CD4-positive, alpha-beta T cell treated with Interleukin-12 subunit alpha and Interleukin-12 subunit beta, for 1 hour (primary cell): ENCODE measurements at places on chromosomes 4 and X.

DNA sequence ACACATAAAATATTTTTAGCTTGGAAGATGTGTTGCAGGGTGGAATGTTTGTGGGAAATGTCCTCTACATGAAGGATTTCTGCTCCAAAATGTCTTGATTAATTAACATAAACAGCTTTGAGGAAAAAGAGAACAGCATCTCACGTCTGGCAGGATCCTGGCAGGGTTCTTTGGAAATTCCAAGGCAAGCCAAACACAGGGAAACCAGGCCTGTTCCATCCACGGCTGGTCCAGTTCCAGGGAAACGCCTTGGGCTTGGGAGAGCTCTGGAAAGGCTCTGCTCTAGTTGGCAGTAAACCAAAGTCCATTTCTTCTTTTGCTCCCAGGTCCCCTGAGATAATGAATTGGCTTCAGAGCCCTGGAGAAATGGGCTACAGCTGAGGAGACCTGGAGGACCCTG lies 42.4 kb upstream of the GAB1 start:
- no peak for DNase-seq

- no peak for DNase-seq
Measured at GRCh38 chr4:185219551-185220344, 10.3 kb downstream of the SNX25 start.

DNA sequence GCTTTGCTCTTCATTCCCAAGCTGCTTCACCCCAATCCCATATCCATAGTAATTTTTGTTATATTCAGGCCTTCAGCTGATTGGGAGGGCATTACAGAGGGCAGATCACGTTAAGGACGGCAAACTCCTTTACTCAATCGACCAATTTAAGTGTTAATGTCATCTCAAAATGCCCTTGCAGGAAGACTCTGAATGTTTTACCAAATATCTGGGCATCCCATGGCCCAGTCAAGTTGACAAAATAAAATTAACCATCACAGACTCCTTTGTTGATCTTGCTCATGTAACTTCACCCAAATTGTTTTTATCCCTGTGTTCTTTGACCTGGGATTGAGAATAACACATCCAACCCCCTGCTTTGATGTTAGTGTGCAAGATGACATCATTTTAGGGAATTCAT lies 1018.3 kb upstream of the LCORL start:
- no peak for DNase-seq

DNA sequence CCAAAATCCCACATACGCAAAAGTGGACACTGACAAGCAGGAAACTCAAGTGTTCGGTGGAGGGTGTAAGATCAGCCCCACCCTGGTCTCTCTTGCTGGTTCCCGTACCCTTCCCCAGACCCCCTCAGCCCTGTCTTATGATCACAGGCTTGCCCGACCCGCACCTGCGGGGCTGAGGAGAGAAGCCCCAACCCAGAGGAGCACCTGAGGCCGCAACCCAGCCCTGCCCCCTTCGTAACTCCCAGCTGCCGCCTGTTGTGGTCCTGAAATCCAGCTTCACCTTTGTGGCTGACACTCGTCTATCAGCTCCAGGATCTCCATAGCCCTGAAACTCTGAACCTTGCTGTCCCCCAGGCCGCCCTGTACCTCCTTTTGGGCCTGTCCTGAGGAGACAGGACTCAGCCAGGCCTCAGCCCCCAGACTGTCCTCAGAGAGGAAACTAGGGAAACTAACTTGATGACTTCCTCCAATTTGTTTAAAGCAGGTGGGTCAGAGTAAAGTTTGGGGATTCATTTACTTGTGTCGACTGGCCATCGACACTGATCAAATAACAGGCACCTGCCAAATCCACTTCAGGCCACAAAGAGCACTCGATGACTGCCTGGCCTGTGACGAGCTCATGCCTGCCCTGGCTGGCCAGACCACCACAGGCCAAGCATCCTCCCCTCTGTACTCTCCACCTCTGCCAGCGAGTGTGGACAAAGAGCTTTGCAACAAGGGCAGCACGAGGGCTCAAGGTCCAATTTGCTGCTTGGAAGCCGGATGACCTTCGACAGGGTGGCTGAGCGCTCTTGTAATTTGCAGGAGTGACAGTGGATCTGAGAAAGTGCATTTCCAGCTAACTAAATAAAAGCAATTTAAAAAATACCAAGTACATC lies 19.3 kb downstream of the DCTD start:
- DNase-seq = no peak

DNA sequence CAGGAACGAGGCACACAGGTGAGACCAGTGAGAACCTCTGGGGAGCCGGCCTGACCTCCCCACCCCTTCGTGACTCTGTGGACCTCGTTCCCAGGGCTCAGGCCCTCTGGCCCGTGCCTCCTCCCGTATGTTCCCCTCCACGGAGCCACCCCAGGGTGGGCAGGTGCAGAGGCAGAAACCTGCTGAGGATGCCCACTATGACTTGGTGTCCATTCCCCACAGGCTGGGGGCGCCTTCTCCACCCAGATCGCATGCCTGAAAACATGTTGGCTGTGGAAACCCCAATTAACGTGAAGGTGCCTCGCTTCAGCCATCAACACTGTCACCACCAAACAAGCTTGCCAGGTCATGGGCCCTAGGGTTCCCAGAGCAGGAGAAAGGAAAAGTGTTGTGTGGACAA lies 27.0 kb downstream of the BLOC1S4 start:
- no peak for DNase-seq

DNA sequence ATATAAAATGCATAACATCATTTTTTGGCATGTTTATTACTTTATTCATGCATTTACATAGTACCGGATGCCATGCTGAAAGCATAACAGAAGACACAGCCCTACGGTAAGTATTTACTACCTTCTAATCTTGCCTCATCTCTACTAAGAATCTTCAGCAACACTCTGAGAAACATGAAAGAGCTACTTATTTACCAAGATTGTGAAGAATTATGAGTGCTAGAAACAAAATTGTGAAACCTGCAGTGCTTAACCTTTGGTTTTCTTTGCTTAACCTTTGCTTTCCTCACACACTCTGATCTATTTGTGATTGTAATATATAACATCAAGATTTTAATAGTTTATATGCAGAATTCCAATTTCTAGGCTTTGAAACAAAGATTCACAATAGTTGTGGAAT lies 7.4 kb downstream of the ANTXR2 start:
- no peak for DNase-seq

DNA sequence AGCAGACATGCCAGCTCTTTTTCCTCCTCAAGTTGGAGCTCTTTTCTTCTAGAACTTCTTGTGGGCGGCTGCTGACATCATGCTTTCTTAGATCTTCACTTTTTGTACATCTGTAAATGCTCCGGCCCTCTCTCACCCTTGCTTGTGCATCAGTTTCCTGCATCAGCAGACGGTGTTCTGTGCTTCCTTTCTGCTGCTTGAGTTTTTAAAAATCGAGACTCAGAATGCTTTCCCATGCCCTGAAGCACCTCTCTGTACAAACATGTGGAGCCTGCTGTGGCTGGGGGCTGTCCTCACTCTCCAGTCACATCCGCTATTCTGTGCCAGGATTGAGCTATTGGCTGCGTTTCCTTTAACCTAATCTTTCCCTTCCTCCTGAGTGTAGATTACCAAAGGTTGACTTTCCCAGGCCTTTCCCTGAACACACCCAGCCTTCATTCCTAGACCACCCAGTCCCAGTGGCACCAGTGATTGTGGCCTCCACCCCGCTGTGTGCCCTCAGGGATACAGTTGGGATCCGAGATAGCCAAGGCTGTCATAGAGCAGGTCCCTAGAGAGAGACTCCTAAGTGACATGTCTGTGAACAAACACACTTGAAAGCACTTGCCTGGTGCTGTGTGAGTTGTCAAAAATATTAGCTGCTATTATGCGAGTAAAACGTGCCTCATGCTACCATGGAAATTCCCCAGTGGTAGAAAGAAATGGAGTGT lies 41.9 kb downstream of the TNIP2 start:
- DNase-seq = peak; percentile 37

DNA sequence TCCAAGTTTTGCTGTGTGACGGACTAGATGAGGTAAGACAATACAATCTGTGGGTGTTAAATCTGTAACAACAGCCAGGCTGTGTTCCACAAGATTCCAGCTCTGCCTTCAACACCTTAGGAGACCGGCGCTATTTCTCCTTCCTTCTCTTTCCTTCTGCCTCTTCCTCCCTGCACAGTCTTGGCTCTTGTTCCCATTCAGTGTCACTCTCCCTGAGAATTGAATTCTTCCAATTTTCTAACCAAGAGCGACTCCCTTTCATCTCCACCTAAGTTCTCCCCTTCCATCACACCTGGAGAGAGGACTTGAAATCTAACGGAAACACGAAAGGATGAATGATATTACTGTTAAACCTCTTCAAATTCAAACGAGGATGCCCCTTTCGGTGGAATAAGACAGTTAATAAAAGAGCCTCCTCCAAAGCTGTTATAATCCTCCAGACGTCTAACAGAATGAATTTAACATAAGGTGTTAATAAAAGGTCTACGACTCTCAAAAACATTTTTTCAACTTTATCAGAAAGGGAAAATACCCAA lies 2.7 kb downstream of the EPHA5 start:
- no peak for DNase-seq

GRCh38 chr4:55397126-55397436 lies 1.3 kb downstream of the TMEM165 start:
- DNase-seq = no peak

DNA sequence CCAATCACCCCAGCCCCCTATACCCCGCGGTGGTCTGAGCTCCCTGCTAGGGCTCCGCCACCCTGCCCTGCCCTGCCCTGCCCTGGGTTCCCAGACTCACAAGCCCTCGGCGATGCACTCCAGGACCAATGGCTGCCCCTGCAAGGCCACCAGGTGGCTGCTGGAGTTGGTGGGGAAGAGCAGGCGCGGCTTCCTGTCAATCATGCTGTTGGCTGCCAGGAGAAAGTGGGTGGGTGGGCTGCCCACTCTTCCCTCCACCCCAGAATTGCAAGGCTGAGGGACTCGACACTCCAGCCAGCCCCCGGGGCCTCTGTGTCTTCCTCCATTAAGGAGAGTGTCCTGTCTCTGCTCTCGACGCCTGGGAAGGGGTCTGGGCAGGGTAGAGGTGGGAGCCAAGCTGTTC lies 15.7 kb downstream of the L1CAM start:
- DNase-seq = no peak

DNA sequence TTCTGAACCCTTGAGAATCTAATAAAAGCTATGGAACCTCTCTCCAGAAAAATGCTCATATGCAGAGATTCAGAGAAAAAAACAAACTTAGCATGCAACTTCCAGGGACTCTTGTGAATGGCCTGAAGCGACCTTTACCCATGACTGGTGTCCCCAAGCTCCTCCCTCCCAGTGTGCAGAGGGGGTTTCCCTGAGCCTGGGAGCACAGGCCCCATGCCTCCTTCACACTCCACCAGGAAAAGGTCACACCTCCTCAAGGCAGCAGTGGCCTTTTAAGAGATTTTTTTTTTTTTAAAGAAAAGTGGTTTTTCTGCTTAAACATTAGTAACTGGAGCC lies 13.3 kb upstream of the UBA6 start:
- DNase-seq = no peak
